Right atrium auricular region (tissue), 2 donors: ENCODE measurements at places on chromosomes 7 and 10.
A peak's percentile ranks its signal among the peaks of the same experiment; 100 is the strongest.

DNA sequence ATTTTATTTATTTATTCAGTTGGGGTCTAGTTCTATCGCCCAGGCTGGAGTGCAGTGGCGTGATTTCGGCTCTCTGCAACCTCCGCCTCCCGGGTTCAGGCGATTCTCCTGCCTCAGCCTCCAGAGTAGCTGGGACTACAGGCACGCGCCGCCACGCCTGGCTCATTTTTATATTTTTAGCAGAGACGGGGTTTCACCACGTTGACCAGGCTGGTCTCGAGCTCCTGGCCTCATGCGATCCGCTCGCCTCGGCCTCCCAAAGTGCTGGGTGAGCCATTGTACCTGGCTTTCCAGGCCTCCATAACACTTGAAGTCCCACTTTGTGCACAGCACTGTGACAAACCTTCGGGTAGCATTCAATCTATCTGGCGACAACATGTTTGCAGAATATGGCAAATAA, 1.0 kb upstream of the DCLRE1C start:
- DNase-seq: no peak
- H3K4me1 ChIP-seq: no peaks in the 10 kb centered on the region
- no peak overlapping the region for H3K4me3 ChIP-seq
- H3K27me3 ChIP-seq: no peaks in the 10 kb centered on the region
- no peaks in the 10 kb centered on the region for H3K36me3 ChIP-seq
- no peak overlapping the region for H3K27ac ChIP-seq

DNA sequence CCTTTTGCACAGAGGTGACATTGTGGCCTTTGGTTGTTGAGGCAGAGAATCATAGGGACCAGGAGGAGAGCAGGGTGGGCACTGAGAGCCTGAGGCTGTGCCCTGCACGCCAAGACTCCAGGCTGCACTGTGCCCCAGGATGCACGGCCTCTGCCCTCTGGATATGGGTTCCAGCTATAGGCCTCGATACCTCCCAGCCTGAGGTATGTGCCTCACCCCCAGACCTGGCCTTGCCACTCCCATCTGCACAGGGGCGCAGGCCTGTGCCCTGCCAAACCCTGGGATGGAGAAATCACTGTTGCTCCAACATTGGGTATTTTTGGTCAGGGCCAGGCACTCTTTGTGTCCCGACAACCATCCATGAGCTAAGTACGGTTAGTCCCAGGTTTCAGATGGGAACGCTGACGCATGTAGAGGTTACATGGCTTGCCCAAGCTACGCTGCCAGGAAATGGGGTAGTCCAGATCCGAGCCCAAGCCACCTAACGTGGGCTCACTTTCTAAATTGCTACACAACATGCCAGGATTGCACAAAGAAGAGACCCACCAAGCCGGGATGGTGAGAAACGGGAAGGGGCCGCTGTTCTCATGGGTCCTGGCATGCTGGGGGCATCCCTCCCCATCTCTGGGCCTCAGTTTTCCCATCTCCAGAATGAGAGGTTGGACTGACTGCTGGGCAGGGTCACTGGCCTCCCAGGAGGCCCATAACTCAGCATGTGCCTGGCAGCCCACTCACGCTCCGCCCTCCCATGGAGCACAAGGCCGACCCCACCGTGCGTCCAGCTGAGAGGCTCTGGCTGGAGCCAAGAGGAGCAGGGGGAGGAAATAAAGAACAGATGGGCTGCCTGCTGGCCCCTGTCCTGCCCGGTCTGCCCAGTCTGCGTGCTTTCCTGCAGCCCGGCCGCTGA, 44.2 kb downstream of the ZCCHC24 start:
- DNase-seq: no peak
- no peaks in the 10 kb centered on the region for H3K36me3 ChIP-seq
- no peaks in the 10 kb centered on the region for H3K4me1 ChIP-seq
- H3K27me3 ChIP-seq: no peaks in the 10 kb centered on the region
- H3K27ac ChIP-seq: peak overlapping the region; percentile 79

- no peaks in the 10 kb centered on the region for H3K27me3 ChIP-seq
- H3K4me1 ChIP-seq: no peaks in the 10 kb centered on the region
- H3K4me3 ChIP-seq: peak overlapping the region; percentile 98
- no peak for DNase-seq
These were observed 1.2 kb downstream of the PIP4K2A start for GRCh38 chr10:22712956-22713852.

DNA sequence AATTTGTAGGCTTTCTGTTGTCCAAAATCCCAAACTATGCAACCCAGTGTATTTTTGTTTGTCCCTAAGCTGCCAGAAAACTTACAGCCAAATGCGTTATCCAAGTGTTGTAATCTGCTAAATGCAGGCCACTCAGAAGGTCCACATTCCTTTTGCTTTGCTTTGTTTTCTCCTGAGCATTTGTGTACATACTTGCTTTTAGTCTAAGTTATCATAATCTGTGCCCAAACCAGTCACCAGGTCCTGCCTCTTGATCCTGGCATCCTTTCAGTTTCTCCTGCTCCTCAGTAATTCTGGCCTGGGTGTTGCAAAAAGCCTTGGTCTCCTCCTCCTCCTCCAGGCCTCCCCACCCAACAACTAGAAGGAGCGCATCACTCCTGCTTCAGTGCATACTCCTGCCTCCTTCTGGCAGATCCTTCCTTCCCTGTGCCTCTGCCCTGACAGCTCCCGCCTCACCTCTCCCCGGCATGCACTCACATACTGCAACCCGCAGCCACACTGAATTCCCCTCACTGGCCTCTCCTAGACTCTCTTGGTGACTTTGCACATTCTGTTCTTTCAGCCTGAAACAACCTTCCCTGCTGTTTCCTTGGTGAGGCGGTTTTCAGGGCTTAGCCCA, 2.3 kb downstream of the DENND2A start:
- H3K4me3 ChIP-seq: peak overlapping the region; percentile 6
- H3K4me1 ChIP-seq: peaks cover 73% of the 10 kb centered on the region
- peak overlapping the region; percentile 81 for H3K27ac ChIP-seq
- no peaks in the 10 kb centered on the region for H3K36me3 ChIP-seq
- DNase-seq: peak; percentile 77

- DNase-seq: no peak
- H3K4me3 ChIP-seq: no peak overlapping the region
- no peaks in the 10 kb centered on the region for H3K36me3 ChIP-seq
These were observed 620.4 kb downstream of the GALNT17 start for GRCh38 chr7:71752171-71752935.

DNA sequence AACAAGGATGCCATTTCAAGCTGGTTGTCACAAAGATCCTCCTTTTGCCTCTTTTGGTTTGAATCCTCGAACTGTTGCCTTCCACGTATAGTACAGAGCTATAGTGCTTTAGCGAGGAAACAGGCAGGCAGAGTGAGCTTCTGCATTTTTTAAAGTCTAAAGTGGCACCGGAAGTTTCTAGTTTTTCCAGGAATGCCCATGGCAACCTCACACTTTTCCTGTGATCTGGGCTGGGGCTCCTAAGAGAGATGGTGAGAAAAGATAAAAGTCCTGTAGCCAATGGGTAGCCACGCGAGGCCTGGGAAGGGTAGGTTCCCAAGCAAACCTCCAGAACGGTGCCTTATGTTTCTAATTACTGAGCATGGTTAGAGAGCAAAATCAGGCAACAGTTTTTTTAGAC, 76.7 kb downstream of the CALD1 start:
- H3K36me3 ChIP-seq: peaks cover 28% of the 10 kb centered on the region
- DNase-seq: no peak
- H3K27ac ChIP-seq: peak overlapping the region; percentile 70
- no peak overlapping the region for H3K4me3 ChIP-seq
- H3K27me3 ChIP-seq: no peaks in the 10 kb centered on the region
- H3K4me1 ChIP-seq: peaks cover 43% of the 10 kb centered on the region

DNA sequence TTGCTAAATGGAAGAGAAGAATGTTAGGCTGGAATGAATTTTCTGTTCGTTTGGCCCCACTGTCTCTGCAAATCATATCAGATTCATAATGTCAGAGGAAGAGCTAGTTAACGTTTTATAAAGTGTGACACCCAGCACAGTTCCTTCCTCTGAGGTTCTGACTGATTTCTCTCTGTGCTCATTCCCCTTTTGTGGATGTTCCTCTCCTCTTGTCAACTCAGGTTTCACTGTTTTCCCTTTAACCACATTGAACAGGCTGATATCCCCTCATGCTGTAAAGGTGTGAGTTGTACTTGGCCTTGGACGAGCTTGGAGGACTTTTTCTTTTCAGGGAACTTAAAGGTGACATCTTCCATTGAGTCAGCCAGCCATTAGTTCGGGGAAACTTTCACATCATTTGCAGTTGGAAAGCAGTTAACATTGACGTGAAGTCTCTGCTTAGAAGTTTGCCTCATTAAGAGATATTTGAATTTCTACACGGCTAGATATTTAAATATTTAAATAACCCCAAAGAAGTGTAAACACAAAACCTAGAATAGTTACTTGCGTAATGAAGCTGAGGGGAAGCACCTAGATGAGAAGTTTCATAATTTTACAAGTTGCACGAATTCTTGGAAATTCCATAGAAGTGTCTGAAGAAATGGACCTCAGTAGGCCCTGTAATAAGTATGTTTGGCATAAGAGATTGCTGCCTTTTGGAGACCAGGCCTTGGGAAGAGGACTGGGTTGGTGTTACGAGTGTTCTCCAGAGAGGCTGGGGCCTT, 101.5 kb upstream of the EGR2 start:
- no peak for DNase-seq
- H3K27me3 ChIP-seq: no peaks in the 10 kb centered on the region
- H3K36me3 ChIP-seq: no peaks in the 10 kb centered on the region
- no peak overlapping the region for H3K27ac ChIP-seq

GRCh38 chr7:15317215-15317614, 244.6 kb downstream of the AGMO start:
- no peak overlapping the region for H3K27ac ChIP-seq
- no peaks in the 10 kb centered on the region for H3K4me1 ChIP-seq
- H3K27me3 ChIP-seq: no peaks in the 10 kb centered on the region
- no peak for DNase-seq
- H3K4me3 ChIP-seq: no peak overlapping the region
- H3K36me3 ChIP-seq: no peaks in the 10 kb centered on the region

DNA sequence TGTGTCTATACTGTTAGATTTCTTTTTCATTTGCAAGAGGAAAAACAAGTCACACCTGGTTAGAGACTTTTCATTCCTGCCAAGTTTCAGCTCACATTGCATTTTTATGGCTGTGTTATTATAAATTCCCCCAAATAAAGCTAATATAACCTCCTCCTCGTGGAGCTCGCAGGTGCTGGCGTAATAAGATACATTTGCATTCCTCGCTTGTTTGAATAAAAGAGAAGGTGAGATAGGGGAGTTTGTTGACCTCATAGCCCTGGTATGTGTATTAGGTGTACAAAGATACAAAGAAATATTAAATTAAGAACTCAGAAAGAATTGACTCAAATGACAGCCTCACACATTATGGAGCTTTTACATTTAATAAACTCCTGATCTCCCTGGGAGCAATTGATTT, 257.7 kb upstream of the SP8 start:
- H3K4me1 ChIP-seq: no peaks in the 10 kb centered on the region
- DNase-seq: no peak
- no peaks in the 10 kb centered on the region for H3K27me3 ChIP-seq
- no peak overlapping the region for H3K27ac ChIP-seq
- H3K36me3 ChIP-seq: no peaks in the 10 kb centered on the region

- H3K36me3 ChIP-seq: no peaks in the 10 kb centered on the region
- peaks cover 31% of the 10 kb centered on the region for H3K4me1 ChIP-seq
- H3K27me3 ChIP-seq: no peaks in the 10 kb centered on the region
- no peak for DNase-seq
- H3K27ac ChIP-seq: no peak overlapping the region
- H3K4me3 ChIP-seq: no peak overlapping the region
These were observed 30.2 kb downstream of the DOCK1 start for GRCh38 chr10:126935263-126935946.

GRCh38 chr7:13551503-13551902, 438.0 kb downstream of the ETV1 start:
- no peaks in the 10 kb centered on the region for H3K4me1 ChIP-seq
- no peaks in the 10 kb centered on the region for H3K27me3 ChIP-seq
- no peaks in the 10 kb centered on the region for H3K36me3 ChIP-seq
- H3K4me3 ChIP-seq: no peak overlapping the region
- H3K27ac ChIP-seq: no peak overlapping the region

GRCh38 chr7:44066494-44067063, 1.2 kb upstream of the PGAM2 start:
- peaks cover 69% of the 10 kb centered on the region for H3K4me1 ChIP-seq
- peaks cover 10% of the 10 kb centered on the region for H3K36me3 ChIP-seq
- no peak for DNase-seq
- no peaks in the 10 kb centered on the region for H3K27me3 ChIP-seq

DNA sequence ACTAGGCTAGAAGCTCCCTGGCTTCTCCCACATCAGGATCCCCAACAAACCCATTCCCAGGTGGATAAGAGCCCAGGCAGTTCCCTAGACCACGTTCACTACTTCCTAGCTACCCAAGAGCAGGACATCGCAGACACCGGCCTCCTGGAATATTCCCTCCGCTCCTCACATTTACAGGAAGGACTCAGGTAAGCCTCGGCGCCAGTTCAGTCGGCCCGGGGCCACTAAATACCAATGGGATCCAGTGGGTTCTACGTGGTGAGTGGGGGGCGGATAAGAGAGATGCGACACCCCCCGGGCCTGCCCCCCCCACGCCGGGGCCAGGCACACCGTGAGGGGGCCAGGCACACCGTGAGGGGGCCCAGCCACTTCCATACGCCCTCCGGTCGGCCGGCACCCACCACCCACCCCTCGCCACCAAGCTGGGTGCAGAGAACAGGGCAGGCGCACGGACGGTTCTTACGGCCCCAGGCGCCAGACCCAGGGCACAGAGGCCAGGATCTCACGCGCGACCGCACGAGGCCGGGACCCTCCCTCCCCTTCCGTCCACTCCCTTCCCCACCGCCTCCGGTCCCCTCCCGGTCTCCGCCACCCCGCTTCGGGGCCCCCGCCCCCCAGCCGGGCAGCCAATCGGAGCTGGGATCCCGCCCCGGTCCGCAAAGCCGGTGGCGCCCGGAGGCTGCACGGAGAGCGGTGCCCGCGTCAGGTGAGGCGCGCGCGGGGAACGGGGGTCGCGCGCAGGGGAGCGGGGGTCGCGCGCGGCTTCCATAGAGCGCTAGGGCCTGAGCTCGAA, at the start of gene BLVRA:
Gene BLVRA, plus strand, starts transcription at position 652 of the 793 bp plus-strand sequence. CDS start 12,479 bp downstream, outside the sequence.
- DNase-seq: no peak
- H3K4me3 ChIP-seq: peak within 1 kb of the TSS; percentile 80
- H3K36me3 ChIP-seq: no peaks in the 10 kb centered on the region
- H3K27me3 ChIP-seq: no peaks in the 10 kb centered on the region

- H3K4me1 ChIP-seq: no peaks in the 10 kb centered on the region
- DNase-seq: no peak
- no peaks in the 10 kb centered on the region for H3K27me3 ChIP-seq
- H3K4me3 ChIP-seq: no peak overlapping the region
- no peaks in the 10 kb centered on the region for H3K36me3 ChIP-seq
- H3K27ac ChIP-seq: no peak overlapping the region
These were observed 165.7 kb downstream of the SEMA3D start for GRCh38 chr7:85021101-85021704.
